ENCODE measurements at places on chromosomes 1 and 21.

GRCh38 chr1:199102239-199102638 is 463.4 kb downstream of the PTPRC start:
- no peak for DNase-seq

DNA sequence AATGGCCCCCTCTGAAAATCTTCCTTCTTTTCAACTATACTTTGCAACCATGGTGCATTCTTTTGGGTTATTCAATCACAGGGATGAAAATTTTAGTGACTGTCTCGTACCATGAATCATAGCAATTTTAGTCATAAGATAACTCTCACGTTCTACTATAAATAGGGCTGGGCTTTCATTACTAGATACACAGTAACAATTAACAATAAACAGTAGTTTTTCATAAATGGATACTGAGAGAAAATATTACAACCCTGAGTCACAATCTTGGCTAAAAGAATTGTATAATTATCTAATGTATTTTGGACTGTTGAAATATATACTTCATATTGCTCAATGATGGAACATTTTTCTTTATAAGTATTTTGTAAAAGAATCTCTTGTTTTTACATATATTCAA is 96.1 kb downstream of the TEX35 start:
- DNase-seq: peak; percentile 39

- DNase-seq: no peak
These were observed 137.1 kb downstream of the ACTL8 start for GRCh38 chr1:17892225-17892624.

GRCh38 chr1:68969441-68969840 is 472.6 kb upstream of the DEPDC1 start:
- peak; percentile 55 for DNase-seq

- DNase-seq: peak; percentile 83
These were observed at the start of gene KCNT2 for GRCh38 chr1:196608390-196609369. Gene KCNT2 (minus strand): TSS chr1:196608440. CDS start chr1:196608309, 131 bp downstream.

DNA sequence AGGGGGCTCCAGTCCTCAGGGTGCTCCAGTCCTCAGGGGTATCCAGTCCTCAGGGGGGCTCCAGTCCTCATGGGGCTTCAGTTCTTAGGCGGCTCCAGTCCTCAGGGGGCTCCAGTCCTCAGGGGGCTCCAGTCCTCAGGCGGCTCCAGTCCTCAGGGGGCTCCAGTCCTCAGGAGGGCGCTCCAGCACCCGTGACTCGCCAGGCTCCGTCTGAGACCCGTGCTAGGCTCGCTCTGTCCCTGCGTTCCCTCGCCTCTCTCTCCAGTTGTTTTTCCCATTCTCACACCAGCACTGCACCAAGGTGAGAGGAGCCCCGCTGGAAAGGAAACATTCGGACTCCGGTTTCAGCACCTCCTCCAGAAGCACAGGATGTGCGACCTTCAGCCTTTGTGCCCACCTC is 9.4 kb upstream of the OR2M2 start:
- no peak for DNase-seq

DNA sequence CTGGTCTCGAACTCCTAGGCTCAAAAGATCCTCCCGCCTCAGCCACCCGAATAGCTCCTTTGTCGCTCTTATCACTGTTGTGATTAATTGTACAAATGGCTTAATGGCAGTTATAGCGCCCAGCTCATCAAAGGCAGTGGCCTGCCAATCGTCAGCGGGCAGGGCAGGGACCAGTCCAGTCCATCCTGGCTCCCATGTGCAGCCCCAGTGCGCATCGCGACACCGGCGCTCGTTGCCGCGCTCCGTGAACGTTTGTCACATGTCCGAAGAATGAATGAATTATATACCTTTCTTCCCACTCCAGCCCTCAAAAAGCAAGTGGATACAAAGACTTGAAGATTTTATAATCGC is 18.4 kb downstream of the MTX1 start:
- no peak for DNase-seq

GRCh38 chr1:48206371-48206770 is 16.1 kb upstream of the SLC5A9 start:
- DNase-seq: no peak

DNA sequence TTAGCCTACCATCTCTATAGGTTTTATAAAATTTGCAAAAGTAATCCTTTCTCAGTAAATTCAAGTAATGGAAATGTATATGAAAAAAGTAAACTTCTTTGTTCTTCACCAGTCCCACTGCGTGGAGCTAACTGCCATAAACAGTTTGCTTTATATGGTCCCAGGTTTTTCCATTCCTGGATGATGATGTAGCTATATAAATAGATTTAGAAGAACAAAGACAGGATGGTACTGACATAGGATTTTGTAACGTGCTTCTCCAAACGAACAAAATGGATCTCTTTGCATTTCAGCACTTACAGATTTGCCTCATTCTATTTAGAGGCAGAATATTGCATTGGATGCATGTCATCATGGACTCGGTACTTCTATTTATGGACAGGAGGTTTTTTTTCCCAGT is 57.3 kb downstream of the SMYD2 start:
- no peak for DNase-seq

DNA sequence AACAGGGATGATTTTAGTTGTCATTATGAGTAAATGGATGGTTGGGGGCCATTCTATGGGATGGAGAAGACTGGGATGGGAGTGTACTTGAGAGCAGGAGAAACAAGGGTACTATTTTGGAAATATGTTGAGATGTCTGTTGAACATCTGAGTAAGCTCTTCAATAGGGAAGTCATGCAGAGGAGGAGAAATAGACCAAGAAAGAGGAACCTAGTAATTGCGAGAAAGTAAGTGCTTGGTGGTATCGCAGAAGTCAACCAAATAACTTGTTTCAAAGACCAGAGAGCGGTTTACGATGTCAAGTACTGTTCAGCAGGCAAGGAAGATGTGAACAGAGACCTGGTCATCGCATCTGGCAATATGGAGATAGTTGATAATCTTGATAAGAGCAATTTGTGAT is 22.4 kb upstream of the CHRM3 start:
- DNase-seq: no peak

GRCh38 chr1:73839922-73840321 is 358.1 kb downstream of the LRRIQ3 start:
- DNase-seq: peak; percentile 4

DNA sequence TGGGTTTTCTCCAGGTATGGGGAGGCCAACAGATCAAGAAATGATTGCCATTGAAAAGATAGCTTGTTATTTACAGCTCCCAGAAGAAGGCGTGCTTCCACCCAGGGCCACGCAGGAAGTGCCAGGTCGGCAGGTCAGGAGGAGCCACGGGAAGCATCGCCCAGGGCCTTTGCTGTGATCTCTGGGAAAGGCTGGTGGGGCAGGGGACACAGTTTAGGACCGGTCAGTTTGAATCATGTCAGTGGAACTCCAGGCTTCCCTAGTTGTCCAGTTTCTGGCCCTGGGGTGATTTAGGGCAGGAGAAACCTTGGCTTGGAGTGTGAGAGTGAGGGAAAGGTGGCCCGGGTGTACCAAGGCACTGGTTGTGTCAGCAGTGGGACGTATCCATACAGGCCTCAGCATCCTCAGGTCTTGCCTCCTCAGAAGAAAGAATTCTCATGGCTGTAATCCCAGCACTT is 11.4 kb downstream of the PLA2G5 start:
- DNase-seq: no peak

- no peak for DNase-seq
These were observed 156.1 kb downstream of the PIGK start for GRCh38 chr1:77063118-77063517.
